RWPE2 (cell line): ENCODE measurements at places on chromosomes 7 and 10.

DNA sequence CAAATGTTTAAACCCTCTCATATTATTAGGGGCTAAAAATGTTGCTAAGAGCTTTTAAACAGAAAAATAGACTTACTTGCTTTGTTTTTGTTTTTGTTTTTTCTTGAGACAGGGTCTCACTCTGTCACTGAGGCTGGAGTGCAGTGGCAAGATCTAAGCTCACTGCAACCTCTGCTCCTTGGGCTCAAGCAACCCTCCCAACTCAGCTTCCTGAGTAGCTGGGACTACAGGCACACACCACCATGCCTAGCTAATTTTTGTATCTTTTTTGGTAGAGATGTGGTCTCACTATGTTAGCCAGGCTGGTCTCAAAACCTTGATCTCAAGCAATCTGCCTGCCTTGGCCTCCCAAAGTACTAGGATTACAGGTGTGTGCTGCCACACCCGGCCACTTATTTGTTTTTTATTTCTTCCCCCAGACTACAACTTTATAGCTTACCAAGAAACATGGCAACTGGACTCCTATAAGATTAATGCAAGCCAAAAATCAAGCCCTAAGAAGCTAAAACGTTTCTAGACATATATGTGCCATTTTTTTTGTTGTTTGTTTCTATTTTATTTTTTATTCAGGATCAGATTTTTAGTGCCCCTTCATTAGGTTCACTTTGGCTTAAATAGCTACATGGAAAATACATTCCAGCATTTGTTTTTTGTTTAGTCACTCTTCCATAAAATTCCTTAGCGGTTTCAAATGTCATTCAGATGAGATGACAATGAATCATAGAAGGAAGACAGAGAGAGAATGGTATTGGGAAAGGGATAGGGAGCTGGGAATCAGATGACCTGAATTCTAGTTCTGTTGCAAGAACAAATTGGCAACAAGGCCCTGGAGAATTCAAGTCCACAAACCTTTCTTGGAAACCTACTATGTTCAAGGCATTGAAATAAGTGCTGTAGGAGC, 163.4 kb upstream of the MKLN1 start:
- DNase-seq: no peak

DNA sequence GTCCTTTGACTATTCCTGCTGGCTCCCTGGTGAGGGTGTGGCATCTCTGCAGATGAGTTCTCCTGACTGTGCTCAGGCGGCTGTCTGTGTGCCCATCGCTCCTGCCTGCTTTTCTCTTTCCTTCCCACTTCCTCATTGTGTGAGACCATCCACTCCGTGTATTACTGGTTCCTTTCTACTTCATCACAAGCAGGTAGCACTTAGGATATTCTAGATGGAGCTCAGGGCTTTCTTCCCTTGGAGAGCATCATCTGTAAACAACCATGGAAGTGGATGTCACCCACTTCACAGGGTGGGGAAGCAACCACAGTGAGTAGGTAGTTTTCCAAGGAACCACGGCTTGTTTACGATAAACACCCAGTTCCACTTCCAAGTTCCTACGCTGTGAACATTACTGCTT, 15.7 kb downstream of the DNAJB6 start:
- DNase-seq: no peak

- no peak for DNase-seq
Observed at GRCh38 chr7:106887421-106887820, 22.3 kb downstream of the PIK3CG start.

GRCh38 chr7:128122576-128123290, 91.5 kb upstream of the LRRC4 start:
- DNase-seq: no peak

DNA sequence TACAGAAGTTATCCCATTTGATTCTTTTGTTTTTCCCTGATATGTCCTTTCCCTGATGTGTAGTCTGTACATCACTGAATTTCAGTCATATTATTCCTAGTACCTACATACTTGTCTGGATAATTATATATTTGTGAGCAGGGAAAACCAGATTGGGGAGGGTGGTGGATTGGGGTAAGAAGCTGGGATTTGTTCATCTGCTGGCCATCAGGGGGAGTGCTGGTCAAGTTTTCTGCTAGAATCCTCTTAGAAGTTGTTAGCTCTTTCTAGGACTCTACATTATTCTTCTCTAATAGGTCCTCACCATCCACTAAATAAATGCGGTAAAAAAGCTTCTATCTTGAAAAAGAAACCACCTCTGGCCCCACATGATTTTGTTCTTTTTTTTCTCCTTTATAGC, 232.7 kb upstream of the TAC1 start:
- no peak for DNase-seq

DNA sequence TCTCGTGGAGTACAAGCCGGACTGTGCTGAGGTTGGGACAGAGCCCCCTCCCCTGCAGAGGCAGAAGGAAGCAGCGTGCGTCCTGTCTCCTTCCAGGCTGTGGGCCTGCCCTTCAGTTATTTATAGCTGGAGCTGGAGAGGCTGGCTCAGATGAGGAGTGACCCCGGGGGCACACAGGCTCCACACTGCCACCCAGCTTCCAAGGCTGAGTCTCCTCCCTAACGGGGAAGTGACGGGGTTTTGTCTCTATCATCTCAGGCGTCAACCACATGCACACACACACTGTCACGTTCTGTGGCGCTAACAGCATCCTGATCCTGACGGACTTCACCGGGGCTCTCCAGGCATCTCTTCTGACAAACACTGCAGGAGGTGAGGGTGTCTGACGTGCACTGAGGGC, 25.4 kb downstream of the AMZ1 start:
- no peak for DNase-seq

GRCh38 chr10:4941540-4942330, 21.5 kb upstream of the AKR1C1 start:
- no peak for DNase-seq

DNA sequence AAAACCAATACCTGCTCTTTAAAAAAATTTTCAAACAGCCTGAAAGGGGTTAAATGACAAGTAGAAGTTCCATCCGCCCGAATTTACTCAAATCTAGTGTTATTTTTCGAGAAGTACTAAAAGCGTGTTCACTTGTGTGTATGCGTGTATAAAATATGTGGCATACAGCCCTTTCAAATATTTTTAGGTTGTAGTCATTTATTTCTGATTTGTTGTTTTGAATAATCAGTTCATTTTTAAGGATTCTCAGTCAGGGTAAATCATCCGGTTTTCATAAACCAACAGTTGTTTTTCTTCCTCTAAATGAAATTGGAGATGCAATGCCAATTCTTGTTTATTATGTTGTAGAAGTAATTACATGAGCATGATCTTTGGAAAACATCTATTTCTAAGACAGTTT, 6.9 kb upstream of the SUN1 start:
- DNase-seq: no peak

DNA sequence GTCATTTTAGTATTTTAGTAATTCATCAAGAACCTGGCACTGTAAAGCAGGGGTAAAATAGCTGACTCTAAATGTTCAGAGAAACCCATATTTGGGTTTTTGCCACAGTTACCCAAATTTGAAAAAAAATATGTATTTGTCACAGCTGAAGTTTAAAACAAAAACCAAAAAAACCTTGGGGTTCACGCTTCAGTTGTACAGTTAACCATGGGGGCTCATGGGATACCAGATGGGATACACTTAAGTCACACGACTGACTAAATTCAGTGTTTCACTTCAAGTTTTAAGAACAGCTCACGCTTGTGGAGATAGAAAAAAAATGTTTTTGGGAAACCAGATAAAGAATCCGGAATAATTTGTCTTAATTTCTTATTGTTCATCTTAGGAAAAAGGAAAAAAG, 2.1 kb downstream of the ARL3 start:
- DNase-seq: no peak

DNA sequence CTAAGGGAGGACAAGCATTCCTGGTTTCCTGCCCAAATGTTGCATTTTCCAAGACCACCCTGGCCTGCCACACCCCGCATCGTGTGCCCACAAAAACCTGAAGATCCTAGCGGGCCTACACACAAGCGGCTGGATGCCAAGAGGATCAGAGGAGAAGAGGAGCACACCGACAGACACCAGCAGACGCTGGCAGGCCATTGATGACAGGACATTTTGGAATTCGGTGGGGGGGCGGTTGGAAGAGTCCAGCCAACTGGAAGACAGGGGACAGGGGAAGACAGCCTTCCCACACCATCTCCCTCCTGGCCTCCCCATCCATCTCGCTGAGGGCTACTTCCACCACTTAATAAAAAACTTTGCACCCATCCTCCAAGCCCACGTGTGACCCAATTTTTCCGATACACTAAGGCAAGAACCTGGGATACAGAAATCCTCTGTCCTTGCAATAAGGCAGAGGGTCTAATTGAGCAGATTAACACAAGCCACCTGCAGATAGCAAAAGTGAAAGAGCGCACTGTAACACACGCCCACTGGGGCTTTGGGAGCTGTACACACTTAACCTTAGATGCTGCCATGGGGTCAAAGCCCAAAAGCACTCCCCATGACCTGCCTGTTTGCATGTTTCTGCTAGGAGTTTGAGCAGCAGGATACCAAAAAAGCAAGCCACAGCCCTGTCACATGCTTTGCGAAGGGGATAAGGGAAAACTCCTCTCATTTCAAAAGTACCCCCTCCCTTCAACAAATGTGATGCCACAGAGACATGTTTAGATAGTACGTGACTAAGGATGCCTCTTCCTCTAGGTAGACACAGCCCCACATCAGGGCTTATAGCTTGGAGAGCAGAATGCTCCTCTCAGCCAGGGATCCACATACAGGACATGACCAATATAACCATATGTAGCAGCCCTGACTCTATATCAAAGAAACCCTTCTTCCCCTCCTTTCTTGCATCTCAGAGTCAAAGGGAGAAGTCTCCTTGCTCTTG, 13.4 kb upstream of the SMNDC1 start:
- no peak for DNase-seq

DNA sequence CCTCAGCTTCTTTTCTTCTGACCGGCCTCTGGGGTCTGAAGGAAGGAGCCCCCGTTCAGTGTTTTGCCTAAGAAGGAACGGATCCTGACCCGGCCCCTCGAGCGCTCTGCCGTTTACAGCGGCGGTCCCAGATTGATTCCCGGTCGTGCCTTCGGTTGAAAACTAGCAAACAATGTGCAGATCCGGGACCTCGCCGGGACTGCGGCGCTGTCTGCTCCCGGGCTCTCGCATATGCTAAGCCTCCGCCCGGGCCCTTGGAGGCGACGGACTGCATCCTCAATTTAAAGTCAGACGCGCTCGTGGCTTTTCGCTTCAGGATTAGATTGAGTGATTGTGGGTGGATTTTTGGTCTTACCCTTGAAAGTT, 559 bp downstream of the DBF4 start:
- DNase-seq: peak; percentile 60

DNA sequence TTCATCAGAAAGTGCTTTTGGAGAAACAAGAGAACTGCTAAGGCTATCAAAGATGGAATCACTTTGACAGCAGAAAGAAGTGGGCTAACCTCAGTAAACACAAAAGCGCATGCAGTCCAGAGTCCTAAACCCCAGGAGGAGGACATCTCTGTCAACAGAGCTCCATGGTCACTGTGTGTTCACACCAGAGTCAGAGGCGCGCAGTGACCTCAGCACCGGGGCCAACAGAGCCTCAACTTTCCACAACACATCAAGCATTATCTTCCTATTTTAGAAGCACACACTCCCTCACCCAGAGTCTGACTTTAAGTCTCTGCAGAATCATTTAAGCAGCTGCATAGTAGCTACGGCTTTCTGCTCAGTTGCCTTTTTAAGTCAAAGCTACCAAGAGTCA, 195.3 kb downstream of the DIP2C start:
- DNase-seq: peak; percentile 9

DNA sequence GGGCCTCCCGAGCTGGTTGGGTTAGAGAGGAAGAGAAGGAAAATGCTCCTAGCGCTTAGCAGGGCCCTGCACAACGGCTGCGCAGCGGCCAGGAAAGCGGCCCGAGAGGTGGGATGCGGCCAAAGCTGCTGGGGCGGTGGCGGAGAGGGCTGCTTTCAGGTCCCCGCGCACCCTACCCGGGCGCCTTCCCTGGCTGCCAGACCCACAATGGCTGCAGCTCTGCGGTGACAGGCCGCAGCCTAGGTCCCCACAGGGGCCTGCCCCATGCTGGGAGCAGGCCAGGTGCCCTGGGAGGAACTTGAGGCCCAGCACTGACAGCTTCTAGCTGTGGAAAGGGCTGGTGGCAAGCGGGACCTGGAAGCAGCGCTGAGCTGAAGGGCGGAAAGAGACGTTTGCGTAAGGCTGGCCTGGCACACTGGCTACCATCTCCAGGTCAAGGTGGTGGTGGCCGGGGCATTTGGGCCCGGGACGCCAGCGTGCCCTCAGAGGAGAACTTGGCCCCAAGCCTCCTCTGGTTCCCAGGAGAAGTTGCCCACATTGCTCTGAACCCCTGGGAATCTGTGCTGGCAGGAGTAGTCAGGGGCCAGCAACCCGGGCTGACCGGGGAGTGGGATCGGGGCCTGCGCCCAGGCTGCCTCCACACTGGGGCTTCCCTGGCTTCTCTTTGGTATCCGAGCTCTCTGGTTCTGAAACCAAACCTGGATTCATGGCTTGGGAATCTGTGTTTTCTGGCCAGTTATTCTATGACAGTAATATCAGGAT, 72.9 kb upstream of the ZNF804B start:
- DNase-seq: no peak

GRCh38 chr10:3782451-3783315, 2.3 kb downstream of the KLF6 start:
- DNase-seq: no peak

GRCh38 chr7:150901160-150902035, 49.1 kb downstream of the AOC1 start:
- DNase-seq: no peak

DNA sequence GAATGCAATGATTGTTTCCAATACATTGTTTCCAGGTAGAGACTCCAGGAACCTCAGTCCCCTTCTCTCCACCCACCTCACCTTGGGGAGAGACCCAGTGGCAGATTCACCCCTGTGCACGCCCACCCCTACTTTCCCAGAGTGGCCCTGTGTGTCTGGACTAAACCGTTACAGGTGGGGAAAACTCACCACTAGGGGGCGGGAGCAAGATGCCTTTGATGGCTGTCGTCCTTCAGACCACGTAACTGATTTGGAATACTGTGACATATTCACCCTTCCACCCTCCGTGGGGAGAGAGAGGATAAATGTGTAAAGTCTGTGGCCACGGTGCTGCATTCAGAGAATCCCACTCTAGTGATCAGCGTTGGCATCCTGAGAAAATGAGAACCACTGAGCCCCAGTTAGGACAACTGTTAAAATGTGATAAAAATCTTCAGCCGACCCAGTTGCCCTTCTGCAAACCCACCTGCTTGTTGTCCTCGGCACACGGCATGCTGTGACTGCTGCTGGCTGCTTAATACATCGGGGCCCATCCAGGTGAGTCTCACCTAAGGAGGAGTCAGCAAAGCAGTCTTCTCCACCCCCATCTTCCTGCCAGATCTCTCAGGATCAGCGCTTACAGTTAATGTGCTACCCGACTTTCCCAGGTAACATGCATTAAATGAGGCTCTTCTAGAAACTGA, 41.5 kb upstream of the NMT2 start:
- no peak for DNase-seq

DNA sequence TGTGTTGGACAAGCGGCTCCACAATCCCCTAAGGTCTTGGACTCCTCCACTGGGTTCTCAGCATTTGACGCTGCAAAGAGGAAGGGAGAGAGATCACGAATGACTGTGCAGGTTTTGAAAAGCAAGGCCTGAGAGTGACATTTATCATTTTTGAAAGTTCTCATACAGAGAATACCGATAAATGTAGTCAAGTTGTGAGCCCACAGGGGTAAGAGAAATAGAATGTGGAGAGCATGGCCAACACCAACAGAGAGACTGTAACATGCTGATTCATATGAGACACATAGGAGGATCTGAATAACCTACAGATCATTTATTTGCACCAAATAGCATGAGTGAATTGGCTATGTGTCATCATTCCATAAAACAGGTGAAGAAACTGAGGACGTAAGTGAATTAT, 230.5 kb upstream of the MBL2 start:
- no peak for DNase-seq

- no peak for DNase-seq
Observed at GRCh38 chr10:28925121-28925663, 247.9 kb downstream of the BAMBI start.
